ENCODE measurements at places on chromosomes 7 and 10.

GRCh38 chr7:15323550-15323949 lies 238.3 kb downstream of the AGMO start:
- H3K4me3 ChIP-seq: no peak overlapping the region
- H3K27me3 ChIP-seq: no peaks in the 10 kb centered on the region
- H3K27ac ChIP-seq: no peak overlapping the region
- H3K36me3 ChIP-seq: no peaks in the 10 kb centered on the region
- H3K4me1 ChIP-seq: no peaks in the 10 kb centered on the region
- no peak for DNase-seq

DNA sequence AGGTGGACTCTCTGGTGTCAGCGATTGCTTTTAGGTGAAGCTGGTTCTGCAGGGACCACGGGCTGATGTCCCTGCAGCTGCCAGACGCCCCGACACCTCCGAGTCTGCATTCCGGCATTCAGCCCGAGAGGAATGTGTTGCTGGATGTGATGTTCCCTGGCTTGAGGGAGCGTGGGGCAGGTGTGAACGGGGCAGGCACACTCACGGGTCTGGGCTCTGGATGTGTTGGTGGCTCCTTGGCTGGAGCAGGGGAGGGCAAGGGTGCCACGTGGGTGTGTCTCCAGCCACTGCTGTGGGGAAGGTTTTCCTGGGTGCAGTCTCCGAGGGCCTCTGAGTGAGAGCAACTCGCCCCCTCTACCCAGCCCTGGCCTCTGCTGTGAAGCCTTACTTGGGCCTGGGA lies 140.5 kb downstream of the CAMK1D start:
- peaks cover 20% of the 10 kb centered on the region for H3K4me1 ChIP-seq
- H3K27ac ChIP-seq: no peak overlapping the region
- H3K27me3 ChIP-seq: no peaks in the 10 kb centered on the region
- no peak for DNase-seq
- H3K4me3 ChIP-seq: no peak overlapping the region

DNA sequence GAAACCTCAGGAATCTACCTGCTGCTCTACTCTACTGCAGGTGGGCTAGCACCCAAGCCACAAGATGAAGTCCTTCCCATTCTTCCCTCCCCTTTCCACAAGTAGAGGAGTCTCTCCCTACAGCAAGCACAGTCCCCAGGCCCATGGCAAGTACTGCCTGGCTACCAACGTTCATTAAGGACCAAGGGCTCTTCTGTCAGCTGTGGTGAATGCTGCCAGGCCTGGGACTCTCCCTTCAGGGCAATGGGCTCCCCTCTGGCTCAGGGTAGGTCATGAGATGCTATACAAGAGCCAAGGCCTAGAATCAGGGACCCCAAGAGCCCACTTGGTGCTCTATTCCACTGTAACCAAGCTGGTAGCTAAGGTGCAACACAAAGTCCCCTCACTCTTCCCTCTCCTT lies 39.8 kb downstream of the SNX13 start:
- H3K4me3 ChIP-seq: no peak overlapping the region
- DNase-seq: no peak
- H3K36me3 ChIP-seq: peaks cover under 1% of the 10 kb centered on the region

DNA sequence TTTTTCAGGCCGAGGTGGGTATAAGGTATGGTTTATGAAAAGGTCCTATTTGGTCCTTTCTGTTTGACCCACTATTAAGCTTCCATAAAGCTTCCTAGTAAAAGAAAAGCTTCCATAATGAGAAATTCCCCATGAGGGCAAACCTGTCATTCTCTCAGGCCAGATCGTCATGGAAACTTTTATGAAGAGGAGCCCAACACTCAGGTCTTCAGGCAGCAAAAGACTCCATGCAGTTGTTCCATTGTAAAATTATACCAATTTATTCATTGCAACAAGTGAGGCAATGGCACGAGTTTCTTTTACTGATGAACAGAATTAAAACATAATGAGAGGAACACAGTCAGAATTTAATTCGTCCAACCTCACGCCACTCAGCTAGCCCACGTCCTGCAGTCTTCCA lies 188.6 kb downstream of the MTERF1 start:
- no peak overlapping the region for H3K4me3 ChIP-seq
- no peak for DNase-seq
- H3K27ac ChIP-seq: no peak overlapping the region
- no peaks in the 10 kb centered on the region for H3K4me1 ChIP-seq
- H3K36me3 ChIP-seq: no peaks in the 10 kb centered on the region

Measured in activated CD4-positive, alpha-beta T cell treated with anti-CD3 and anti-CD28 coated beads for 36 hours (primary cell).